ENCODE measurements at places on chromosomes 2 and 18.

- DNase-seq: no peak
These were observed 981 bp upstream of the SF3B1 start for GRCh38 chr2:197435598-197436420.

DNA sequence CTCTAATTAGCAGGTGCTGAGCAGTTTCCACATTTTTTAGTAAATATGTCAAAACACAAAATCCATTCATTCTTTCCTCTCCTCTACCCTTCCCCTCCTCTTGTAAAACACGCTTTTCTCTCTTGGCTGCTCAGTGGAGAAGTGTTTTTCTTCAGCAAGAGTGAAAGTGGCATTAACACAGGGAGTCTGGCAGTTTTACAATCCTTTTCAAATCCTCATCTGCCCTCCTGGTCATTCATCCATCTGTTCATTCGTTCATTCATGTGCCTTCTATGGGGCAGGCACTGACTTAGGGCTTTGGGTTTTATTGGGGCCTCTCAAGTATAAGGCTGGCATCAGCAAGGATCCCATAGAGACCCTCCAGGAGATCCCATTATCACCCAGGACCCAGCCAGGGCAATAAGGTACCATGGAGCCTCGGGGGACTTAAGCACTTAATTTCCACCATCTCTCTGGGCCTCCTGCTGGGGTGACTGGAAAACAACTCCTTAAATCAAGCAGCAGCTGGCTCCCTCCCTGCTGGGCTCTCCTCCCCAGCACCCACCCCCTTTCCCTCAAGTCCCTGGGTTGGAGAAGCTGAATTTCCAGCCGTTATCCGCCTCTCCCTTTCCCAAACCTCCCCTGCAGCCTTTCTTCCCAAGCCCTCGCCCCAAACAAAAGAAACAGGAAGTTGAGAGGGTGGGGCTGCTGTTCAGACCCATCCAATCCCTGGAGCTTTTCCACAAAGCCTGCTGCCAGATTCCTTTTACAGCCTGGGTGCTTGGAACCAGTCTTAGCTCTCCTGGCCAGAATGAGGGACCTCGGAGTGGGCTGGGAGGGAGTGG, 32.6 kb downstream of the MARCHF4 start:
- peak; percentile 82 for DNase-seq

- DNase-seq: peak; percentile 89
These were observed 3.0 kb downstream of the LBH start for GRCh38 chr2:30234180-30234971.

DNA sequence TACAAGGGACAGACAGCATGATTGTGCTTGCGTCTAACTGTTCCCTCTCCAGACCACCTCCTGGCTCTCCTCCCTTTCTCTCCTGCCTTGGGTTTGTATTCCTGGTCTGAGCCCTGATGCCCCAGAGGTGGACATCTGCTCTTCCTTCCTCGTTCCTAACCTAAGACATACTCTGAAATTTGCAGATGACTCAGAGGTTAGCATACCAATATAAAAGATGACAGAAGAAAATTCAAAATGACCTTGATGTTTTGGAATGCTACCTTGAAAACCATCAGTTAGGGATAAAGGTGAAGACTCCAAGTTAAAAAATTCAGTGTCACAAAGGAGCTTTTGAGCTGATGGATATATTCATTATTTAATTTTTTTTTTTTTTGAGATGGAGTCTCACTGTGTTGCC, 12.9 kb downstream of the SMYD1 start:
- no peak for DNase-seq

DNA sequence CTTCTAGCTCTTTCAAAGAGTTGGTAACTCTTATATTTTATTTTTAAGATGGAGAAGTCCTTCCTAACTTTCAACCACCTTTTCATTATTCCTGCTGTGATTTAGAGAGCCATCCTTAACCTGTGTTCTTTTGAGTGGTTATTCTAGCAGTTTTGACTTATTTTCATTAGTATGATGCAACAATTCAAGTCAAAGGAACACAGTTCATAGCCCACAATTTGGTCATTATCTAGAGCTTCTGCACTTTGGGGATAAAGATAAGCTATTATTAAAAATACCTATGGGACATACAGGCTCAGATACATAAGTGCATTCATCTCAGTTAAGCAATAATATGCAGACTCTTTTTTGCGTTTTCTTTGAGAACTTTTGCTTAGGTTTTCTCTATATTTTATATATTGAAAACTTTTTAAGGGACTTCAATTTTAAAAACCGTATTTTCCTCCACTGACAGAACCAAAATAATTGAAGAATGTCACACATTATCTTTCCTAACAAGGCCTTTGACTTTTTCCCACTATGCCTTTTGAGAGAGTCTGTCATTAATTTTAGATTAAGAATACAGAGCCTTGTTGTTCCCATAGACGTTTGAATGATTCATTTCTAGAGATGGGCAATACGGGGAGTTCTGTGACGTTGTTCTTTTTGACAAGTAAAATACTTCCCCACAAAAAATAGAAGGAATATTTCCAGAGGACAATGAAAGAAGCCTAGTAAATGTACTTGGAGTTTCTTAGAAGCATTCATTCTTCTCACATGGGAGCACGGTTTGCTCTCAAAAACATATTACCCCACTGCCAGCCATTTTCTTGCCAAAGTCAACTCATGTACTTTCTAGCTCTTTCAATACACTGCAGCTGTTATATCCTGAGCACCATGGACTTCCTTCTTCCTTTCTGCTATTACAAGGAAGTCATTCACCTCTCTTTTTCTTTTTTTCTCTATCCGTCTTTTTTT, 42.9 kb upstream of the RASGRP3 start:
- DNase-seq: no peak

- DNase-seq: no peak
These were observed at the start of gene NCK2 for GRCh38 chr2:105744909-105745853. NCK2 (plus strand) TSS chr2:105744912; CDS start chr2:105855064, 110,152 bp downstream.

GRCh38 chr18:50844554-50844953, 24.7 kb upstream of the MRO start:
- no peak for DNase-seq

DNA sequence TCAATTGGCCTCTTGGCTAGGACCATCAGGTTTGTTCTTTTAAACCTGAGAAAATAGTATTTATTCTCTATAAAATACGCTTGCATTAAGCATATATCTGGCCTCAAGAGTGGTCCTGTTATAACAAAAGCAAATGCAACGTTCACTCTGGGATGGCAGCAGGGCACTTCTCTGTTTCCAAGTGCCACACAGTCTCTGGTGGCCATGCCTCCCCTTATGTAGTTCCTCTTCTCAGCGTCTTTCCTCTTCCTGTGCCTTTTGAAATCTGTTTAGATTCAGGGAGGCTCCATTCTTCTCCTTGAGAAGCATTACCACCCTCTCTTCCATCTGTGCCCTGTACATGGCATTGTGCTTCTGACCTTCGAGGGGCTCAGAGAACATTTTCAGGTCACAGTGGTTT, 51.9 kb downstream of the TSHZ1 start:
- no peak for DNase-seq

GRCh38 chr2:161119483-161119882, 40.7 kb upstream of the TANK start:
- no peak for DNase-seq

- DNase-seq: no peak
These were observed 56.3 kb upstream of the FZD5 start for GRCh38 chr2:207825978-207826377.

- no peak for DNase-seq
These were observed 369.5 kb downstream of the PLCL1 start for GRCh38 chr2:198173864-198174263.

- no peak for DNase-seq
These were observed 3.4 kb downstream of the SERTAD2 start for GRCh38 chr2:64650296-64650695.

DNA sequence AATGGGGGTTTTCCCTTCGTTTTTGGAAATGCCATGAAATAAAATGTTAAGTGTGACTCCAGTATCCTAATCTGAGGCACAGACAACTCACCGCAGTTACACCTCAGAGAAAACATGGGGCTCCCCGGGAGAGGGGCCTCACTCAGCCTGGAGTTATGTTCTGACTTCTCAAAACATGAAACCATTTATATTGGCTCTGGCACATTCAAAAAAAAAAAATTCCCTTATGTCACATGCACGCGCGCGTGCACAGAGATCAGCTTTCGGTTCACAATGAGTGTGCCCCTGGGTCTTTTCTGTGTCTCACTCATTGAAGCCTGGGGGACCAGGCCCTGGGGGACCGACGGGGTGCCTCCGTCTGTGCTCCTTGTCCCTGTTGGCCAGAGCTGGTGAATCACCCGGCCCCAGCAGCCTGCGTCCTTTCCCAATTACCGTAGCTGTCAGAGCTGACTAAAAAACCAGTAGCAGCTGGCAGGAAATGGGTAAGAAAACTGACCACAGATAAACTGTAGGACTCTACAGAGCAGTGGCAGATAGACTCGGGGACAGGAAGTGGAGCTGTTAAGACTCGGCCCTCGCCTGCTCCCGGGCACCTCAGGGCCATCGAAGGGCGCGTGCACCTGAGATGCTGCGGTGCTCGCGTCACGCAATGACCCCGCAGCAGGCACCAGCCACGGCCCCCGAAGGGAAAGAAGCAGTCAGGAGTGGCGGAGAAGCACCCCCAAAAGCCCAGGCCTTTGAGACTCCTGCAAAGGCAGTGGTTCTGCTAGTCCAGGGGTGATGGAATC, 138.3 kb upstream of the ID2 start:
- peak; percentile 77 for DNase-seq

DNA sequence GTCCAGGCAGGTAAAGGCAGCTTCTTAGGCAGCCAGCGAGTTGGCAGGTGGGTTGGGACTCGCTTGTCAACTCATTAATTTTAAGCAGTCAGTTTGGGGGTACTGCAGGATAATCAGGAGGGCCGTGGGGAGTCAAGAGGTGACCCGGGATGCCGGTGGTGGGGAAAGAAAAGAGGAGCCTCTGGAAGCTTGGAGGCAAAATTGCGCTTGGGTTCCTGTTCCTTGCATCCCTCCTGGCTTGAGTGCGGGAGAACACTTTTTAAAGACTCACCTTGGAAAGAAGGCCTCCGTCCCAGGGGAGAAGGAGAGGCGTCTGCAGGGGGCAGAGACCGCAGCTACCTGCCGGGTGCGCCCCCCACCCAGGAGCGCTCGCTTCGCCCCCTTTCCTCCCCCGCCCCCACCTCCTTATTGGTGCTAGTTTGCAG, at the start of gene KCNJ3:
Gene KCNJ3, plus strand, starts transcription at position 400 of the 425 bp plus-strand sequence. CDS start 81 bp downstream, outside the sequence.
- DNase-seq: no peak

- DNase-seq: no peak
These were observed 138.4 kb upstream of the TWIST2 start for GRCh38 chr2:238709325-238710025.

GRCh38 chr2:98020516-98020915, 24.8 kb upstream of the TMEM131 start:
- no peak for DNase-seq

DNA sequence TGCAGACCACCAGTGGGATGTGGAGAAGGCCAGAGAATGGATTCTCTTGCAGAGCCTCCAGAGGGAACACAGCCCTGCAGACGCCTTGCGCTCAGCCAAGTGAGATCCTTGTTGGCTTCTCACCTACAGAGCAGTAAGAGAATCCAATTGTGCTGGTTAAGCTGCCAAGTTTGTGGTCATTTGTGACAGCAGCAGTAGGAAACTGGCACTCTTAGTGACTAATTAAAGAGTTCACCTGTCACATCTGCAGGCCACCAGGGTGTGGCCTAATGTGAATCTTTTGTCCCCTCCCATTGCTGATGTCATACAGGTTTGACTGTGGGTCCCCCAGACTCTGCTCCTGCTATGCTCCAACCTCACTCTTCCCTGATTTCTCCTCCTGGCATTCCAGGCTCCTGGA, 235.9 kb downstream of the TFCP2L1 start:
- DNase-seq: no peak
